Esophagus squamous epithelium (tissue), 5 donors: ENCODE measurements at places on chromosomes 12 and 14. TPM values are rescaled to one million over a fixed set of nuclear protein-coding genes. Genes with fewer than 3 reads are reported as not detected.

DNA sequence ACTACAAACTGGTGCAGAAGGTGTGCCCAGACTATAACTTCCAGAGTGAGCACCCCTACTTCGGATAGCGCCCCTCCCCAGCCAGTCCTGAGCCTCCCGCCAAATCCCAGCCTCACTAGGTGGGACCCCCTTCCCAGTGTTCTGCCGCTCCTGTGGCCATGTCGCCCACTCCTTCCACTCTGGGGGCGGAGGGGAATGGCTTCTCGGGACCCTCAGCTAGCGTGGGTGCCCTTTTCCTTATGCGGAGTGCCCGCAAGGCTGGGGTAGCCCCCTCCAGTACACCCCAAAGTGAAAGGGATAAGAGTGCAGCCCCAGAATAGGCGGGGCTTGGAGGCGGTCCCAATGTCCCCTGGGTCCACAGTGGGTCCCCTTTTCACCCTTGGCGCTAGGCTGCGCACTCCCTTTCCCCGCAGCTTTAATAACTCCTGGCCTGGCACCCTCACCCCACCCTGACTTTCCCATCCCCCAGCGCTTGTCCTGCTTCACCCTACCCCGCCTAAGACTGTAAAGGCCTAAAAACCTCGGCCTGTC, 3.8 kb upstream of the SHMT2 start:
- no peak for DNase-seq

The CDC42BPB gene
- total RNA-seq, result 98.2 TPM

DNA sequence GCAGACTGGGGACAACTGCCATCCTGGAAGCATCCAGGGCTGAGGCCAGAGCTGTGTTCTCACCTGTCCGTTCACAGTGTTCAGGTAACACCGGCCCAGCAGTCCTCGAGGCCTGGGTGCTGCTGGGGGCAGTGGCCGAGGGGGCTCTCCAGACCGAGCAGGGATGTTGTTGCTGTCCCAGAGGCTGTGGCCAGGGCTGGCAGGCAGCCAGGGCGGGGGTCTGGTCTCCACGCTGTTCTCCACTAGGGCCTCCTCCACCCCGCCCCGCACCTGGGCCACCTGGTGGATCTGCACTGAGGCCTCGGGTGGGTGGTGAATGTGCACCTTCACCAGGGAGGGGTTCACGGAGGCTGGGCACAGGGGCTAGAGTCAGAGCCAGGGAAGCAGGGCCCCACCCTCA, 57.4 kb downstream of the ISCA2 start:
- no peak for DNase-seq

- DNase-seq, result no peak
Observed at GRCh38 chr12:80925237-80925636, 12.5 kb downstream of the LIN7A start.
